Stimulated activated CD4-positive, alpha-beta T cell treated with anti-CD3 and anti-CD28 coated beads, Interleukin-4, amount 100 ng/mL, for 24 hours (primary cell): ENCODE measurements at places on chromosomes 7 and 10.

GRCh38 chr7:57308631-57309408 lies 141.2 kb upstream of the ZNF716 start:
- no peak for DNase-seq

GRCh38 chr7:158175779-158176178 lies 411.8 kb downstream of the PTPRN2 start:
- DNase-seq = no peak

GRCh38 chr10:68302503-68302823 lies 29.4 kb upstream of the HNRNPH3 start:
- no peak for DNase-seq

- DNase-seq = no peak
Measured at GRCh38 chr7:85890244-85890811, 703.5 kb upstream of the SEMA3D start.

DNA sequence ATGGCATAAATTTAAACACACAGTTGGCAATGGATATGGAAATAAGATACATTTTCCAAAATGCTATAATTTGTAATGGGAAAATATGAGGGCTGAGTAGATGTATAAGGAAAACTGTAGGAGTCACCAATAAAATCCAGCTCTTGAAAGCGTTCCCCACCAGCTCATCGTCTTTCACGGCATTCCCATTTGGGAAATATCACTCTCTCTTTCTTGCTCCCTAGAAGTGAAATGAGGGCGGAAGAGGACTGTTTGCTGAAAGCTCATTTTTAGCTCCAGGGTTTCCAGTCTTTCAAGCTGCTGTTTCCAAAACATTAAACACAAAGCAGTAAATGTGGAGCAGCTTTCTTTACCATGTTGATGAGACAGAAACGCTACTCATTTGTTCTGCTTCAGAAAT lies 104.6 kb upstream of the SFMBT2 start:
- DNase-seq = no peak

DNA sequence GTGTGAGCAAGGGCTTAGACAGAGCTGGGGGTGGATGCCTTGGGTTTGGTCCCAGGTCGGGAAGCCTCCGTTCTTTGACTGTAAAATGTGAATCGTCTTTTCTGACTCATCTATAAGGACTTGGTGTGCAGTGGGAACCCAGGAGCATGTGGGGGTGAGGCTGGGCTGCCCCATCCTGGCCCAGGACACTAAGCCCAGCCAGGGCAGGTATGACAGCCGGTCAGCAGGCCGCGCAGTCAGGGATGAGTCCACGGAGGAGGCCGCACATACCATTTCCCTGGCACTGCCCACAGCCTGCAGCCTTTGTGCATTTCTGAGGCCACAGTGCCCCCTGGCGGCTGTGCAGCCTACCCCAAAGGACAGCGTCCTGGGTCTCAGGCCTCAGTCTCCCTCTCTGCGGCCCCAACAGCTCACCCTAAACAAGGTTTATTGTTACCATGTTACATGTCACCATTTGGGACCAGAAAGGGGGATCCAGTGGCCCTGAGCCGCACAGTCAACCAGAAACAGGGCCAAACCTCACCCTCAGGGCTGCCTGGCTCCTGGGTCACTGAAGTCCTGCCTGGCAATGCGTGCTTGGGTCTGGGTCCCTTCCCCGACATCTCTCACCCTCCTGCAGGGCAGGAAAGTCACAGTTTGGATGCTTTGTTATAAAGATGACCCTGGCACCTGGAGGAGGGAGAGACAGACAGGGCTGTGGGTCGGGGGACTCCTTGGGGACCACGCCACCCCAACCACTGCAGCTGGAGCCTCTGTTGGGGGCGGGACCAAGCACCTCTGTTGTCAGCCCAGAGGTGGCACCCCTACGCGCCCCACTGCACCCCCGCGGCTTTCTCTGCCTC lies 14.4 kb upstream of the SH2B2 start:
- DNase-seq = peak; percentile 79

GRCh38 chr10:120041807-120042559 lies 149.5 kb downstream of the SEC23IP start:
- DNase-seq = no peak

- DNase-seq = no peak
Measured at GRCh38 chr10:15672469-15672868, 47.3 kb downstream of the ITGA8 start.

DNA sequence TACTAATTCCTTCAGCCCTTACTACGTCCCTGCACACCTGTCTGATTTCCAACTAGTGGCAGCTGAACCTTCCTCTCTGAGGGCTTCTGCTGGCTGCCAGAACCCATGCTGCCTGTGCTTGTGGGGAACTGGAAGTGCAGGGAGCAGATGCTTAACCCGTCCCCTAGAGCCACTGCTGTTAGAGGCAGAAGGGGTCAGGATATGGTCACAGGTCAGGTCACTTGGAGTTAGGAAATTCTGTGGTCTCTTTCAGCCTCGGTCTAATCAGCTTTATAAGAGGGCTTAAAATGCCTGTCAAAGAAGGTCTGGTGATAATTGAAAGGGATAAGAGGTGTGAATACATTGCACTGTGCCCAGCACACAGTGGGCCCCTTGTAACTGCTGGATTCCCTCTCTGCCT lies 82.0 kb downstream of the PLPP4 start:
- DNase-seq = no peak

- no peak for DNase-seq
Measured at GRCh38 chr10:108894402-108895301, 1028.7 kb downstream of the XPNPEP1 start.

- DNase-seq = no peak
Measured at GRCh38 chr10:128527711-128528110, 401.5 kb upstream of the MKI67 start.

DNA sequence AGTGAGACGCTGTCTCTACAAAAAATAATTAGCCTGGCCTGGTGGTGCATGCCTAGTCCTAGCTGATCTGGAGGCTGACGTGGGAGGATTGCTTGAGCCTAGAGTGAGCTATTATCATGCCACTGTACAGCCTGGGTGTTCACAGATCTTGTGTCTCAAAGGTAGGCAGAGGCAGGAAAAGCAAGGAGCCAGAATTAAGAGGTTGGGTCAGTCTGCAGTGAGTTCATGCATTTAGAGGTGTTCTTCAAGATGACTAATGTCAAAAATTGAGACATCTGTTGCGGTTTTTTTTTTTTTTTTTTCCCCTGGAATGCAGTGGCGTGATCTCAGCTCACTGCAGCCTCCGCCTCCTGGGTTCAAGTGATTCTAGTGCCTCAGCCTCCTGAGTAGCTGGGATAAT lies 5.4 kb downstream of the PPIA start:
- DNase-seq = no peak

GRCh38 chr7:15306296-15306695 lies 255.5 kb downstream of the AGMO start:
- no peak for DNase-seq

DNA sequence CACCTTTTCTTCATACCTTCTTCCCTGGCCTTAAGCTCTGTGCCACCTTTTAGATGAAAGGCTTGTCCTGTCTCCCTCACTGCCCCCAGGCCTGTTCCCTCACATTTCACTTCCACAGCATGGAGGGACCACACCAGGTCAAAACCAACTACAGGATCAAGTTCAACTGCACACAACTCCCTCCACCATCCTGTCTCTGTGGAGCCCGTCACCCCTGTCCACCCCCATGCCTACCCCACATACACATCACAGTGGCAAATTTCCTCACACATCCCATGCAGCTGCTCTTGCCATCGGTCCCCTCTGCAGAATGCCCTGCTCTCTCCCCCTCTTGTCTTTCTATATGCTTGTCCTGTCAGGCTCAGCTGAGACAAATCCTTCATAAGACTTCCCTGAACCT lies 154.1 kb downstream of the USP6NL start:
- DNase-seq = no peak

GRCh38 chr7:20785157-20786048 lies 1.3 kb downstream of the SP8 start:
- DNase-seq = no peak

DNA sequence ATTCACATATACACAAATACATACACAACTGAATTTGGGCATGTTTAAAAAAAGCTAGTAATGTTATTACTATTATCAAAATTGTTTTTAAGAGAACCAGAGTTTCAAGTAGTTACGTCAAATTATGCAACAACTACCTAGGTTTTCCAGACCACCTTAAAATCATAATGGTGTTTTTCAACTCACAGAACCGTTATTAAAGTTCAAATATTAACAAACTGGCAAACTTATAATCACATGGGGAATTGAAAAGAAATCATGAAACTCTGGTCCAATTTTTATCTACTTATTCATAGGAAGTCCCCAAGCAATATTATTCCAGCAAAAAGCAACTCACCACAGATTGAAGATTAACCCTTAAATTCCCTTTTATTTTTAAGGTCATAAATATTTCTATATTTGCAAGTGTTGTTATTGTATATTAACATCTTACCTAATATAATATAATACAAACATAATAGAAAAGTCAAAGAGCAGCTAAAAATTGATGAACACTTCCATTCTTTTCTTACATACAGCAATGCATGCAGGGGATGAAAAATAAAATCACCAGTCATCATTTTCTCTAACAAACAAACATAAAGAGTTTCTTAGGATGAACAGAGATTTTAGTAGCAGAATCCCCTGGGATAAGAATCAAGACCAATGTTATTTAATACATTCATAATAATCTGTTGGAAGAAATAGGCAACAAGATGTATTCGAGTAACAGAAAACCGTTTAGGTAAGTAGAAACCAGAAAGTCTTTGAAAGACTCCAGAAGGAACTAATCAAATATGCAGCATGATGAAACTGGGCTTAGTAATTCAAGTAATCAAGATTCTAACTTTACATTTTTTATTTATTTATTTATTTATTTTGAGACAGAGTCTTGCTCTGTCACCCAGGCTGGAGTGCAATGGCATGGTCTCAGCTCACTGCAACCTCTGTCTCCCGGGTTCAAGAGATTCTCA lies 391.1 kb downstream of the PARD3 start:
- no peak for DNase-seq

DNA sequence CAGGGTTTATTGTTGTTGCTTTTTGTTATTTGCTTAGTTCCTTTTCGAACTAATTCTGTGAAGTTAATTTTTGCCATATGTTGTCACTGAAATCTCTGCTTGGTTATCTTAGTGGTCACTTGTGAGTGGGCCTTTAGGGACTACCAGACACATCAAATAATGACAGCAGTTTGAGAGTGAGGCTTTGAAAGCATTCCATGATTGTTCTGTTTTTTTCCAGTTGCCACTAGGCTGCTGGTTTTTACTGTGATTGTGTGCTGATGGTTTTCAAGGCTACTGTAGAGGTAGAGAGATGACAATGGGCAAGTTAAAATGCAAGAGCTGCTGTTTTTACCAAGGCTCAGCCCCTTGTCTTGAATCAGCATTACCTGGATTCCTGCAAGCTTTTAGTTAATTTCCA lies 20.0 kb downstream of the SEPTIN7 start:
- no peak for DNase-seq

DNA sequence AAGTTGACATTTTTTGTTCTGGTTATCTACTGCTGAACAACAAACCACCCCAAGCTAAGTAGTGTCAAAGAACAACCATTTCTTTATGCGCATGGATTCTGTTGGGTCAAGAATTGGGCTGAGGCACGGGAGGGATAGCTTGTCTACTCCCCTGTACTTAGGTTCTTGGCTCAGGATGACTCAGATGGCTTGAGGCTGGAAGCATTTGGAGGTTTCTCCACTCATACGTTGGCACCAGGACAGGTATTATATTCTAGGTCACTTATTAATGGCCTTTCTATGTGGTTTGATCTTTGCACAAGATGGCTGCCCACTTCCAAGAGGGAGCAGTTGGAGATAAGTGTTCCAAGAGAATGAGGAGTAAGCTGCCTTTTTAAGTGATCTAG lies 11.8 kb upstream of the TFAM start:
- DNase-seq = no peak

DNA sequence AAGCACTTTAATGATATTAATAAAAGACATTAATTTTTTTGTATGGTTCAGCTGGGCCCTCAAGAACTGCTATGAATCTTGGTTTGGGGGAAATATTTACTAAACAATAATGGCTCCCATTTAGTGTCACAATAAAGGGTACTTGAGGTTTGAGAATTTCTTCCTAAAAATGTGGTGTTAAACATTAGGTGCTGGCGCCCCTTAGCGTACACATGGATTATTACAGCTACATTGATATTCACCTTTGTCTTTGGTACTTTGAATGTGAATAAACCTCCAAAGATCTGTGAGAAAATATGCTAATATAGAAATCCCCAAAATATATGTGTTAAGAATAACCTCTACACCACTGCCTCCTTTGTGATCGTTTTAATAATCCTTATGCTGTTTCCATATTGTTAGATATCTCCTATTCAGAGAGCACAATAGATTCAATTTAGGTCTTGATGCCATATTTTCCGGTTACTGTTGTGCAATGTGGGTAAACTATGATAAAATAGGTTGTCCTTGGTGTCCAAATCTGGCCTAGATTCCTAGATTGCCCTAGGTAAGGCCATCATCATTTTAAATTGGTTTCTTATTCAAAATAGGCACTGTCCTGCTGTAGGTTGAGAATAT lies 161.8 kb upstream of the CACNA2D1 start:
- no peak for DNase-seq

- DNase-seq = peak; percentile 70
Measured at GRCh38 chr10:34637418-34637911, 177.6 kb downstream of the PARD3 start.

DNA sequence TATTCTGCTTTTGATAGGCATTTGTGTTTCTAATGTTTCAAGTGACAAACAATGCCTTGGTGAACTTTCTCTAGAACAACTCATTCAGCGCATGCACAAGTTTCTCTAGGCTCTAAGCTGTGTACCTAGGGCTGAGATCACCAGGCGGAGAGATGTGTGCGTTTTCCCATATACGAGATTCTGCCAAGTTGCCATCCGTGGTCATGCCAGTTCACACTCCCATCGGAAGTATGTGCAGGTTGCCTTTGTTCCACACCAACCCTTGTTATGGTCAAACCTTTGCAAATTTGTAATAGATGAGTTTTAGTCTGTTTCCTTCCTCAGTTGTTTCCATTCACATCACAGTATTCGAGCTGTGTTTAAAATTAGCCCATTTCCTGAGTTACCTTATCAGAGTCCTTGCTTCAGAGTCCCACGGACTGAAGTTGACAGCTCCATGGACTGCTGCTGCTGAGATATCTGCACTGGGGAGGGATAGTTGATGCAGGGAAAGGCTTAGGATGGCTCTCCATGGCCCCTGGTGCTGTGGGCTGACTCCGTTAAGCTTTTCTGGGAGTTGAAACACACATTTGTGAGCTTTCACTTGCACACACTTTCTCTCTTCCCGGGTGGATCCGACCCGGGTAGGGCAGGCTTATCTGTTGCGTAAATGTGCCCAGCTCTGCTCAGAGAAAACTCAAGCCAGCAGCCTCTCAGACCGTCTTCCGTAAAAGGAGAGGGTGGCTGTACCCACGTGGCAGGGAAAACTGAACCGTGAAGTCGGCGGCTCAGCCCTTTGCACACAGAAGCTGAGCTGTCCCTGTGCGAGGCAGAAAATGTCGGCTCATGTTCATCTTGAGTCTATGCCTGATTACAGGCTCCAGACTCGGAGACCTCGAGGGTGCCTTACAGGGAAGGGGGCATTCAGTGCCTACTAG lies 49.4 kb downstream of the HK1 start:
- peak; percentile 46 for DNase-seq

GRCh38 chr10:26334932-26335573 lies 103.1 kb upstream of the APBB1IP start:
- peak; percentile 71 for DNase-seq
